ENCODE measurements at places on chromosomes 1 and 21.

- no peak for DNase-seq
These were observed 64.0 kb upstream of the KIF1B start for GRCh38 chr1:10146391-10146790.

DNA sequence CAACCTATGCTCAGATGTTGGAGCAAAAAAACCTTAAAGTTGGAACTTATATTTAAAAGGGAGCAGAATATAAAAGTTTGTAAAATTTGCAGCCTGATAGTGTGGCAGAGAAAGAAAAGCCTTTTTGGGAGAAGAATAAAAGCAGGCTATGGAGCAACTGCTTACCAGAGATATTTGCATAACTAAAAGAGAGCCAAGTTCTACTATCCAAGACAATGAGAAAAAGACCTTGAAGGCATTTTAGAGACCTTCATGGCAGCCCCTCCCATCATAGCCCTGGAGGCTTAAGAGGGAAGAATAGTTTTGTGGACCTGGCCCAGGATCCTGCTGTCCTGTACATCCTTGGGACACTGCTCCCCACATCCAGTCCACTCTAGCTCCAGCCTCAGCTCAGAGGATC is 312.5 kb upstream of the ZRANB2 start:
- DNase-seq = no peak

- DNase-seq = no peak
These were observed 904 bp upstream of the FHL3 start for GRCh38 chr1:38006008-38006828.

GRCh38 chr1:121522061-121522759 is 337.4 kb downstream of the SRGAP2C start:
- DNase-seq = peak; percentile 10

DNA sequence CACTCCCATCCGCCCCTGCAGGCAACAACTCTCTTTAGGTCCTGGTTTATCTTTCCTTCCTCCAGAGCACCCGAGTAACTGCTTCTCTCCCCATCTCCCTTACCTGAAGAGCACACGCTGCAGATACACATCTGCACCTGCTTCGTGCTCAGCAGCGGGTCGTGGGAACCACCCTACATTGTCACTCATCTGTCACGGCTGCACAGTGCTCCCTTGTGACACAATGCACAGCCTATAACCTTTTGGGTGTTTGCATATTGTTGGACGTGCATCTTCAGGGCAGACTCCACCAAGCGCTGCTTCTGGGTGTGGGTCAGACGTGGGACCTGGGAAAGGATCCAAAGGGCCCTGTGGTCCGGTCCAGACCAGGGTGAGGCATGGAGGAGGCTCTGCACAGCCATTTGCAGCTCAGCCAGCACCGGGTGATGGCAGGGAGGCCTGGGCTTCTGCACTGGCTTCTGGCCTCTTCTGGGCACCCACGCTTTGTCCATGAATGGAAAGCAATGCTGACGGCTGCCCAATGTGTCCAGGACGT is 42.5 kb downstream of the WDR4 start:
- DNase-seq = no peak

GRCh38 chr1:94940738-94941137 is 13.8 kb upstream of the CNN3 start:
- DNase-seq = no peak

DNA sequence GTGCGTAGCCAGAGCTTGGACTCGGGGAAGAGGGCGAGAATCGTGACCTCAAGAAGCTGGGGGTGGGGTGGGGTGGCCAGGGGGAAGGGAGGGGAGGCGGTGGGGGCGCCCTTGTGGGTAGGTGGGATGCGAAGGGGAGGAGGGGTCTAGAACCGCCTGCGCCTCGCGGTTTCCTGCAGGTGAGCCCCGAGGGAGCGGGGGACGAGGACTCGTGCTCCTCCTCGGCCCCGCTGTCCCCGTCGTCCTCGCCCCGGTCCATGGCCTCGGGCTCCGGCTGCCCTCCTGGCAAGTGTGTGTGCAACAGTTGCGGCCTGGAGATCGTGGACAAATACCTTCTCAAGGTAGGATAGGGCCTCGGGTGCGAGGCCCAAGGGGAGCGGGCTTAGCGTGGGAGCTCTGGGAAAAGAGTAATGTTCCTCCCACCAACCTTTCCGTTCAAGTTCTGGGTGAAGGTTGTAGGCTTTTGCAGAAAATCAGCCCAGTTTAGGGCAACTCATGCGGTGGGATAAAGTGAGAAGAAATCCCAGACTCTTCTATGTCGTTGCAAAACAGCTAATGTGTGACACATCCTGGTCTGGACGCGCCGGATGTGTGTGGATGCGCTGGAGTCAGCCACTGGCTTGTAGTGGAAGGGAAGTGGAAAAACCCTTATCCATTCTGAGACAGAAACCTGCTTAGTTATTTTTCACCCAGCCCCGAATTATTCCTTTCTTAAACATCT is 2.9 kb downstream of the LHX8 start:
- no peak for DNase-seq

DNA sequence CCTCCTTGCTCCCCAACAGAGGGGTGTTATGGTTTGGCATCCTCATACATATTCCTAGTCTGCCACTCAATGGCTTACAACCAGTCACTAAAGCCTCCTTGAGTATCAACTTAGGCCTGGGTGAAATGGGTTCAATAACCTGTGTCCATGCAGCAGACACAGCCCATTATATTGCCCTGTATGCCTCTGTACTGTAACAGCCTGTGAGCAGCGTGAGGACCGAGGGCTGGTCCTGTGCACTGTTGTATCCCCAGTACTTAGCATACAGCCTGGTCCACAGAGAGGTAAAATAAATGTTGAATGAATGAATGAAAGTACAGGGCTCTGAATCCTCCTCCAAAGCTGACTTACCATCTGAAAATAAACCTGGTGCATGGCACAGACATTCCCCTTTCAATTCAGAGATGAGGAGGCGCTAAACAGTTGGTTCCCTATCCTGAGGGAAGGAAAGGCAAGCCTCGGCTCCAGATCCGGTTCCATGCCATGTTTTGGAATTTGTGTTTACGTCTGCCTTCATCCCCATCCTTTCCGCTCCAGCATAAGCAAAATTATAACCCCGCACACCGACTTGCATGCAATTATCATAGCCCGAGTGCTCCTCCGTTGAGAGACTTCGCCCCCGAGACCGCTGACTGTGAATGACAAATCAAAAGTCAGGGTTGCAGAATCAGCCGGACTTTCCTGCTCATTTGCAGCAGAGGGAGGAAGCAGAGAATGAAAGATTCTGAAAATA is 45.0 kb upstream of the DNAJC6 start:
- peak; percentile 79 for DNase-seq

GRCh38 chr1:47751996-47752451 is 245.2 kb downstream of the TRABD2B start:
- DNase-seq = no peak

Data from putamen (tissue), 1 donor.